ENCODE measurements at places on chromosomes 11 and 22.

GRCh38 chr11:76587820-76588454 is 82.6 kb downstream of the LRRC32 start:
- no peak for DNase-seq

DNA sequence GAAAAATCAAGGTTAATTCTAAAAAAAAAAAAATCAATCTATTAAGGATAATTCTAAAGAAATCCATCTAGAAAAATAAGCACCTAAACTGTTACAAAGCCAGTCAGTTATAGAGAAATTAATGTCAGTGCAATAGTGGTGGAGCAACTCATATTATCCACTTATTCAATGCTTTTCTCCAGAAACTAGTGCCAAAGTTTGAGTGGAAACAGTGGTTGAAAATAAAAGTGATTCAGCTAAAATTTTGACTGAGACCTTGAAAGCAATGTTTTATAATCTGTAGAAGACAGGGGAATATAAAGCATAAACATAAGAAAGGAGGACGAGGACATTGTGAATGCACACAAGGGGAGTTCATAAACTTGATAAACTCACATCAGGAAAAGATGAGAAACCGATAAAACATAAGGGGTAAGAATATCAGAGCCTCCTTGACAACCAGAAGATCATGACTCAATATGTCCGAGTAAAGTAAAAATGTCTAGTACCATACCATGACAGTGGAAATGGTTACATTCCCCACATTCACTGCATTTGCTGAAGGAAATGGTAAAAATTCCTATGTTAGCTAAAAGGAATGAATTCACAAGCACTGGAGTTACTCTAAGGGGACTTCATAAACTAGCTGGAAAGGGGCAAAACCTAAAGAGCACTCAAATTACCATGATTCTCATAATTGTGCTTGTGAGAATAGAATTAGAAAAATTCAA is 58.7 kb upstream of the SLC5A12 start:
- no peak for DNase-seq

DNA sequence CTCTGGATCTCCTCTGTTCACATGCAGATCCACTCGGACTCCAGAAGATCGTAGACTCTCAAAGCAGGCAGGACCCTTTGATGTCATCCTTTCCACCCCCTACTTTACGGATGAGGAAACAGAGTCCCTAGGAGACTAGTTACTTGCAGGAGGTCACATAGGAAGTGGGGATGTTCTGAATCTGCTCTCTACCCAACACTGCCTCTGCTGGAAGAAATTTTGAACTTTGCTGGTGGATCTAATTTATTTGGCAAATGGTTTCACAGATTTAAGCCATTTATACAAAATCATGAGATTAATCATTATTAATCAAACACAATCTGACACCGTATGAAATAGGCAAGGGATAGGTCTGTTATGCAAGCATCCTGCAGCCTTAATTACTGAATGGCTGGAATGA is 55.0 kb upstream of the USP47 start:
- peak; percentile 46 for DNase-seq

- no peak for DNase-seq
Measured at GRCh38 chr11:119267645-119268044, 49.3 kb downstream of the MCAM start.

GRCh38 chr11:33869481-33870422 is 22.1 kb downstream of the LMO2 start:
- DNase-seq = peak; percentile 71

DNA sequence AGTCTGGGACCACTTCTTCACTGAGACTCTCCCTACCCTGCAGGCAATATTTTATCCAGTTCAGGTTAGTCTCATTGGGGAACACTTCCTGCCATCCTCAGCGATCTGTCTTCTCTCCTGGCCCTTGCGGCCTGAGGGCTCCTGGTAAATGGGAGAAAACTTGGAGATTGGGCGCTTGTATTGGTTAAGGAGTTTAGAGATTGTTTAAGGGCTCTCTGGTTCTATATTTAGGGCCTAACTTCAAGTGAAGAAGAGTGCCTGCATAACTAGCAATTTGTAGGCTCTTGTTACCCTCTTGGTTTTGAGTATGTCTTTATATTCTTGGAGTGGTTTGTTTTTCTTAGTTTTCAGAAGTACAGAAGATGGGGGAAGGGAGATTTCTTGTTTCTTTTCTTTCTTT is 72.7 kb downstream of the TRAF6 start:
- DNase-seq = no peak

DNA sequence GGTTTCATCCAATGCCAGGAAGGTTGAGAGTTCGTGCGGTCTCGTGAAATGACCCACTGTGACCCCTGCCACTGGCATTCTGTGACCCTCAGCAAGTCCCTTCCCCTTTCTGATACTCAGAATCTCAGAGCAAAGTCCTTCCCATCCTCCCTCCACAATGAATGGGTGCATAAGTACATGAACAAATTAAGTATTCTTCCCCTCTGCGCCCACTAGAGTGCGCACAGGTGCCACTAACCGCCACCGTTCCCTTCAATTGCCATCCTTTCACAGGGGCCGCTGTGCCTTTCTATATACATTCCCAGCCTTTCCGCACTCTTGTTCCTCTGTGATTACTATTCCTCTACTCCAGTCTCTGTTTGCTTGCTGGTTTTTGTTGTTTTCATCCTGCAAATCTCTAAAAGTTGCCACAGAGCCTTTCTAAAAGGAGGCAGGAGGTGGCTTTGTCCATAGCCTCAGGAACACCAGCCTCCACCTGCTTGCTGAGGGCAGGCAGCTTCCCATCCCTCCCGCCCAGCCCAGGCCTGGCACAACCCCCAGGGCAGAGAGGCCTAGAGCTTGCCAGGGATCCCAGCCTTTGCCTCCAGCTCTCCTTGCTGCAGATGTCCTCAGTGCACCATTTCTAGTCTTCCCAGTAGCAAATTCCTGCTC is 6.7 kb upstream of the AP1B1 start:
- peak; percentile 75 for DNase-seq
